ENCODE measurements at places on chromosomes 2 and 18.

DNA sequence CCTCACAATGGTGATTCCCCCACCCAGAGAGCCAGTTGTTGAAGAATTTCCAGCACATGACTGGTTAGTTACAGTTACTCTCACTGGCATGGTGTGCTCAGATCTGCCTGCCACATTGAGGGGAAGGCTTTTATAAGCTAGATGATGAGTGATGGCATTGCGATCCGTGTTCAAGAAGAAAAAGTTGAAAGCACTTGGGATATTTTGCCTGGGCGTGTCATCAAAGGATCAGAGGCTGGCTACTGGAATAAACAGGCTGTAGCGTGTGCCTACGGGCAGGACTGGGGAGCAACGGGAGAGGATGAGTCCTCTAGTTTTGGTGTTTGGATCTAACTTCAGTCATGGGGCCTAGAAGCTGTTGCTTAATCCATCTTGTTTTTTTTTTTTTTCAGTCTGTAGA is 175.0 kb downstream of the SETBP1 start:
- DNase-seq, result no peak

DNA sequence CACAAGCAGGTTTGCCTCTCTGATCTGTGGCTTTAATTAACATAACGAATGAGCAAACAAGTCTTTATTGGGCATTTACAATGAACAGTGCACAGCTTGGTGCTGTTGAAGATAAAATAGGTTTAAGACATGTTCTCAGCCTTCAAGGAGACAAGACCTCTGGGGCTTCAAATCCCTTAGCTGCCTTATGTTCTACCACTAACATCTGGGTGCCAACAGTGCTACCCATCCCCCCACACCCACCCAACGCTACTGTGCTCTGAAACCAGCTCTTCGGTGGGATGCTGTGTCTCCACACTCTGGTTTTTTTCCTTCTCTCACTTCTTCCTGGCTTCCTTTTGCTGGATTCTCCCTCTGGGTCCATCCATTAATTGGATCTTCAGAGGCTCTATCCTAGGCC is 14.1 kb upstream of the B3GNT2 start:
- no peak for DNase-seq

GRCh38 chr2:168300460-168300859 is 53.1 kb upstream of the STK39 start:
- no peak for DNase-seq

GRCh38 chr2:218029366-218030360 is 26.9 kb upstream of the TNS1 start:
- no peak for DNase-seq

DNA sequence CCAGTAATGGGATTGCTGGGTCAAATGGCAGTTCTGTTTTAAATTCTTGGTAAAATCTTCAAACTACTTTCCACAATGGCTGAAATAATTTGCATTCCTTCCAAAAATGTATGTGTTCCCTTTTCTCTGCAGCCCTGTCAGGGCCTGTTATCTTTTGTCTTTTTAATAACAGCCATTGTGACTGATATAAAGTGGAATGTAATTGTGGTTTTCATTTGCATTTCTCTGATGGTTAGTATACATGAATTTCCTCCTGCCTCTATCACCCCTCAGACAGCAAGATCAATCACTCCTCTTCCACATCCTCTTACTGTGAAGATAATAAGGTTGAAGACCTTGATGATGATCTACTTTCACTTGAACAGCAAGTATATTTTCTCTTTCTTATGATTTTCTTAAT is 304.8 kb upstream of the FSIP2 start:
- no peak for DNase-seq

DNA sequence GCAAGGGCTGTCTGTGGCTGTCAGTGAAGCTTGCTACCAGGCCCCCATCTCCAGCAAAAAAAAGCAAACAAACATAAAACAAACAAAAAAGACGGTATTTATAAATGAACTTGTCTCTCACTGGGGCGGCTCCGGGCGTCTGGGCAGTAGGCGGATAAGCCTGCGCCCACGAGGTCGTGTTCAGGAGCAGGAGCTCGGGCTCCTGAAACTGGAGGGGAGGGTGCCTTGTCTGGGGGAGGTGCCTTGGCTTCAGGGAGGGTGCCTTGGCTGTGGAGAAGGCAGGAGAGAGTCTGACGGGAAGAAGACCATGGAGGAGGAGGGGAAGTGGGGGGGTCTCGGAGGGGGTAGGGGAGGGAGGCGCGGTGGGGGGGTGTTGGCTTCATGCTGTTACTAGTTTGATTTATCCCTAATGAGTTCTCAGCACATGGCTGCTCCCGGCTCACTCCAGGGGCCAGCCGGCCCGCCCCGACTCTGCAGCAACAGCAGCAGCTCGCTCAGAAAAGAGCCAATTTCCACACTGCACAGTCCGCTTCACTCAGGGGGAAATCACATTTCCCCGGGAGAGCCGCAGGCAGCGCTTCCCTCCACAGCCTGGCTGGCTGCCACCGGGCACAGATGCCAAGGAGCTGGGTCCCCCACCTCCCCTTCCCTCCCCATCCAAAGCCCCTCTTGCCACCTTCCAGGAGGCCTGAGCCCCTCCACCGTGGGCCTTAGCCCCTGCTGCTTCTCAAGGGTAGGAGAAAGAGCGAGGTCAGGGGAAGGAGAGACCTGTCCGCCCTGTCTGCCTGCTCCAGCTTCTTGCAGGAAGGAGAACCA is 38.7 kb downstream of the PSD4 start:
- no peak for DNase-seq

DNA sequence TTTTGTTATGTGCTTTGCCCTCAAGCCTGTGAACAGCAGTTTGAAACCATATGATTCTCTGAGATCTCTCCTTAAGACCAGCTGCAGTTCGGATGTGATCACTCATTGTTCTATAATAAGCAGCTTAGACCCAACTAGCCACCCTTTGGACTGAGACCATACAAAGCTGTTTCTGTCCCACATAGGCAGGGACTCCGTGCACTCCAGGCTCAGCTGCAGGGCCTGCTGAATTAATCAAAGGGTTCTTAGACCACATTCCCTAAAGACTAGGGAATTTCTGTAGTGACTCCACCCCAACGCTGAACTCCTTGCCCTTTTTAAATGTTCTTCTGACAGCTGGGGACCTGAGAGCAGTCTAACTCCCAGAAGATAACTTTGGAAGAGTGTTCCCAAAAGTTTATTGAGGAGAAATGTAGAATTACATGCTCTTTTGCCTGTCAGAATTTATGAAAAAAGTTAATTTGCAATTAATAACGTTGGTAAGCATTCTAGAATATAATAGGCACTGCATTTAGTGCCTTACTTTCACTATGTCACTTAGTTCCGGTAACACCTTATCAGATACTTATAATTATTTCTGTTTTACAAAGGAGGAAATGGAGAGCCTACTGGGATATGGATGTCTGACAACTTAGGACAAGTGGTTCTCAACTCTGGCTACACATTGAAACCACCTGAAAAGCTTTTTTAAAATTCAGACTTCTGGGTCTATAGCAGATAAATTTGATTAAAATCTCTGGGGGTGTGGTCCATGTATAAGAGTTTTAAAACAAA is 42.3 kb downstream of the GULP1 start:
- no peak for DNase-seq

DNA sequence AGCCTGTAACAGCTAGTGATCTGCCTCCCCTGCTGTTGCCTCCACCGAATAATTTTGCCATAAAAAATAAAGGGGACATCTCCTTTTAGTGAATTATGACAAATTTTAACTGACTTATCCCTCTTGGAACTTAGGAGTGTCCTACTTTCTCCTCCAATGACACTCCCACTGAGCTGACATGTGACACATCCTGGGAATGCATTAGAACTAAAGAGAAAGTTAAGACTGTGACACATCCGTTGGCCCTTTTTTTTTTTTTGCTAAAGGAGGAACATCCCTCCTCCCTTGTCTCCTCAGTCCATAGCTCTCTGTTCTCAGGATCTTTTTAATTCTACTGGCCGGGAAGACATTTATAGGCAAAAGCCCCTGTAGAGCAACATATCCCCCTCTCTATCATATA is 268.2 kb downstream of the NRXN1 start:
- DNase-seq, result no peak

DNA sequence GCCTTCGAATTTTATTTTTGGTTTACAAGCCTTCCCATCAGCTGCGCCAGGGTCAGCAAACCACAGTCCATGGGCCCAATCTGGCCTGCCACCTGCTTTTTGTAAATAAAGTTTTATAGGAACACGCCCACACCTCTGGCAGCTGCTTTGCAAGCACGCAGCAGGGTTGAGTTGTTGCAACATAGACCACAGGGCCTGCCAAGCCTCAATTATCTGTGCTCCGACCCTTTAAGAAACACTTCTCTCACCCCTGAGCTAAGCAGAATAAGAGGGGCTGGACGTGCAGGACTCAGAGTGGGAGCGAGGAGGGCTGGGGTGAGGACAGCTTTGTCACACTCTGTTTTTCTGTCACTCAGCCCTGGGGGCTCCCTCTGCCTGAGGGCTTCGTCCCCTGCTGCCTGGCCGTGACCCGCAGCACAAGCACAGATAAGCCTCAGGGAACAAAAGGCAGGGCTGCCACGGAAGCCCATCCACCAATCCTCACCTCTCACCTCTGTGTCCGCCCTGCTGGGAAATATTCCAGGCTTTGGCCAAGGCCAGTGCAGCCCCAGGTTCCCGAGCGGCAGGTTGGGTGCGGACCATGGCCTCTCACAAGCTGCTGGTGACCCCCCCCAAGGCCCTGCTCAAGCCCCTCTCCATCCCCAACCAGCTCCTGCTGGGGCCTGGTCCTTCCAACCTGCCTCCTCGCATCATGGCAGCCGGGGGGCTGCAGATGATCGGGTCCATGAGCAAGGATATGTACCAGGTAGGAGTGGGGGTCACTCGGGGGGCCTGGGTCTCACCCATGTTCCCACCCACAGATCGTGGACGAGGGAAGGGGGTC is at the start of gene AGXT:
TSS of gene AGXT (plus strand) at position 539 of the 823 bp plus-strand sequence. CDS start at position 581, 42 bp downstream.
- DNase-seq, result no peak

DNA sequence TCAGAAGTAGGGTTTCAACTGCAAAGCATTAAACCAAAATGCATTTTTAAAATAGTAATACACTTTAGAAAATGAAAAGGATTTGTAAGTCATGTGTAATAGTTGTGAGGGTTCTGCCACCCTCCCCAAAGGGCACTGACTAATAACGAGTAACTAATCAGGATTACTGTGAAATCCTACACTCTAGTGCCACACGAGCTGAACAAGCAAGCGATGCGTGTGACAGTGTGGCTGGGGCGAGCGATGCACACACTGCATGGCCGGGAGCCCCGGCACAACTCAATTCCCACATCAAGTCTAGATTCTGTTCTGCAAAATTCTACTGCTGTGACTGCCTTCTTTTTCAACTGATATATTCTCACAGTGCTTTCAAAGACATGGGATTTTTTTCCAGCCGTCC is 156.4 kb downstream of the SEPTIN10 start:
- DNase-seq, result no peak

GRCh38 chr2:112591413-112591812 is 7.0 kb downstream of the CHCHD5 start:
- no peak for DNase-seq

DNA sequence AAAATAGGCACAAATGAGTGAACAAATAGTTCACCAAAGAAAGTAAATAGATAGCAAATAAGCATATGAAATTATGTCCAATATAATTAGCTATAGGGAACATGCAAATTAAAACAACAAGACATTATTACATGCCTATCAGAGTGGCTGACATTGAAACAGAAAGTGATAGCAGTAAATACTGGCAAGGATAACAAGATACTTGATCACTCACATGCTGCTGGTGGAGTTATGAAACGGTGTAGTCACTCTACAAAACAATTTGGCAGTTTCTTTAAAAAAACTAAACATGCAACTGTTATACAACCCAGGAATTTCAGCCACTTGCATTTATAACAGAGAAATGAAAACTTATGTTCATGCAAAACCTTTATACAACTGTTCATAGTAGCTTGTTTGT is 439.2 kb upstream of the ACVR2A start:
- DNase-seq, result no peak

GRCh38 chr18:43596105-43596712 is 318.9 kb upstream of the SYT4 start:
- no peak for DNase-seq

GRCh38 chr2:64331114-64331645 is 122.8 kb upstream of the LGALSL start:
- no peak for DNase-seq
